Fibroblast of lung (primary cell): ENCODE measurements at places on chromosomes 5 and 9. TPM values are rescaled to one million over a fixed set of nuclear protein-coding genes. Genes with fewer than 3 reads are reported as not detected.
A peak's percentile ranks its signal among the peaks of the same experiment; 100 is the strongest.

DNA sequence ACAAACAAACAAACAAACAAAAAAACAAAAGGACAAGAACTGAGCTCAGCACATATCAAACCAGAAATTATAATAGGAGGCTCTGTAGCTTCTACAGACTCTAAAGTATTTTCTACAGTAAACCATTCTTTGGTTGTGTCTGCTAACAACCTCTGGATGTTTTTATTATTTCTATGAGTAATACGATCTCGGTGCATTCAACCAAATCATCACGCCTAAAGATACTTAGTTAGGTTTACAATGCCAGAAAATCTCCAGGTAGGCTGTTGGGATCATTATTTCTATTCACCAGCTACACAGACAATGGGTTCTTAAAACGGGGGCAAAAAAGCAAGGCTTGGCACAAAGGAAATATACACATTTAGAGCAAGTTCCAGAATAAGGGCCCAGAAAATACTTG is 41.6 kb upstream of the ALDOB start:
- no peak for DNase-seq

Gene GFPT2
- 19.3 and 26.7 TPM in 2 replicates for total RNA-seq

Gene GABRA6
- not detected in 2 replicates for total RNA-seq

DNA sequence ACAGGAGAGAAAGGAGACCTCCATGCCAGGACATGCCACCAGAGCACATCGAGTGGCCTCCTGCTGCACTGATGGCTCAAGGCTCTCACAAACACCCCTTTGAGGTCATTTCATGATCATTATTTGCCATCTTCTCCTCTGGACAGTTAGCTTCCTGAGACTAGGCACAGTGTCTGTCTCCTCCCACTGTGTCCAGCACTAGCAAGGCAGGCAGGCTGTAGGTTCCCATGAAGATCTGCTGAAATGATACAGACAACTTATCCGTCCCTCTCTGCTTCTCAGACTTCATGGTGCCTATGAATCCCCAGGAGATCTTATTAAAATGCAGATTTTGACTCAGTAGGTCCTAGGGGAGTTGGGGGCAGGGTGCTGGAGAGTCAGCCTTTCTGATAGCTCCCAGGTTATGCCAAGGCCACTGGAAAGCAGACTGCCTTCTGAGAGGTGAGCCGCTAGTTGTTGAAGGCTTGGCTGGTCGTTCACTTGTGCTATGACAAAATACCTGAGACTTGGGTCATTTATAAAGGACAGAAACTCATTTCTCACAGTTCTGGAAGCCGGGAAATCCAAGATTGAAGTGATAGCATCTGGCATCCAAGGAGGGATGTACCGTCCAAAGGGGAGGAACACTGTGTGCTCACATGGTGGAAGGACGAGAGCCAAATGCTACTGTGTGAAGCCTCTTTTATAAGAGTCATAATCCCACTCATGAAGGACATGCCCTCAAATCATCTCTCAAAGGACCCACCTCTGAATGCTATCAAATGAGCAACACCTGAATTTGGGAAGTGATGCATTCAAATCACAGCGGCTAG is 183.4 kb downstream of the SPOCK1 start:
- no peak for DNase-seq

- peak; percentile 36 for DNase-seq
Observed at GRCh38 chr5:43661102-43661501, 58.1 kb downstream of the NNT start.
